ENCODE measurements at places on chromosomes 7 and 10. TPM values are rescaled to one million over a fixed set of nuclear protein-coding genes. Genes with fewer than 3 reads are reported as not detected.

OR9A2 gene
- total RNA-seq = not detected

GRCh38 chr7:152624228-152624627, 51.7 kb downstream of the XRCC2 start:
- H3K36me3 ChIP-seq = no peaks in the 10 kb centered on the region
- no peak overlapping the region for H3K4me3 ChIP-seq
- no peaks in the 10 kb centered on the region for H3K27me3 ChIP-seq
- no peak for DNase-seq
- H3K27ac ChIP-seq = no peak overlapping the region
- no peaks in the 10 kb centered on the region for H3K4me1 ChIP-seq

MOGAT3 gene
- total RNA-seq = 6.3 TPM

GRCh38 chr10:7787150-7787856, 490 bp downstream of the KIN start:
- H3K27ac ChIP-seq = peak overlapping the region; percentile 66
- H3K4me1 ChIP-seq = peaks cover 23% of the 10 kb centered on the region
- peak; percentile 26 for DNase-seq
- no peaks in the 10 kb centered on the region for H3K27me3 ChIP-seq
- H3K36me3 ChIP-seq = no peaks in the 10 kb centered on the region

- no peaks in the 10 kb centered on the region for H3K36me3 ChIP-seq
- no peak overlapping the region for H3K4me3 ChIP-seq
- no peak overlapping the region for H3K27ac ChIP-seq
- H3K4me1 ChIP-seq = no peaks in the 10 kb centered on the region
Measured at GRCh38 chr10:104416851-104417250, 63.2 kb downstream of the CFAP58 start.

DNA sequence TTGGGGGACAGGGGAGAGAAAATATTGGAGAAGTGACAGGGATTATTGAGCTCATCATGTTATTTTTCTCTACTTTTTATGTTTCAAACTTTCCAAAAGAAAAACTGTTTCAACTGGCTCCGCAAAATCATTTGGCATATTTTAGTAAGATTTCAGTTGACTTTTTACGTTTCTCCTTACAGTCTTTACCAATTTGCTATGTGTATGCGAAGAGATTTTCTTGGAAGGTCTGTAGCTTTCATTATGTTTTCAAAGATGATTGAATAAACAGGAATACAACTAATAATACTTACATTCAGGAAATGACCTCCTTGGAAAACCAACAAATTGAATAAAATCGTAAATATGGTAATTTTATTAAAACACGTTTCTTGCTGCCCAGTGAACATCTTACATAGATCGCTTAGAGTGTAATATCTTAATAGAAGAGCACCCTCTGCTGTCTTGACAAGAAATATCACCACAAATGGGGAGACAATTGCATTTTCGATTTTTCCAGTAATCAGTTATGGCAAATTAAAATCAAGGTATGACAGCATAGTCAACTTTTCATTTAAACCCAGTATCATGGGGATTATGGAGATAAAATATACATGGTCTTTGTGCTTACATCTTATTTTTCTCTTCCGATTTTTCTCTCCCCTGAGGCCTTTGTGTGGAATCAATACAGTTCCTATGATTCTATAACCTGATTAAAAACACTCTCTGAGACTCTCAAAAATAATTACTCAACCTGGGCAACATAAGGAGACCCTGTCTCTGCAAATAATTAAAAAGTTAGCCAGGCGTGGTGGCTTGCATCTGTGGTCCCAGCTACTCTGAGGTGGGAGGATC, 43.1 kb downstream of the MBL2 start:
- no peaks in the 10 kb centered on the region for H3K4me1 ChIP-seq
- H3K36me3 ChIP-seq = no peaks in the 10 kb centered on the region
- H3K4me3 ChIP-seq = no peak overlapping the region
- peak; percentile 47 for DNase-seq

SLC18A3 gene
- 1.4 TPM for total RNA-seq

- DNase-seq = no peak
- no peak overlapping the region for H3K27ac ChIP-seq
- no peaks in the 10 kb centered on the region for H3K27me3 ChIP-seq
Measured at GRCh38 chr7:117041007-117041406, 87.7 kb downstream of the ST7 start.

GJD4 gene
- 0.17 TPM for total RNA-seq
